ENCODE measurements at places on chromosomes 3 and 15. TPM values are rescaled to one million over a fixed set of nuclear protein-coding genes. Genes with fewer than 3 reads are reported as not detected.

CFAP100 gene
- not detected for total RNA-seq

CAND2 gene
- total RNA-seq, result 2.9 TPM

CCDC39 gene
- not detected for total RNA-seq

IDH3A gene
- 64.4 TPM for total RNA-seq

CCR9 gene
- total RNA-seq, result not detected
